ENCODE measurements at places on chromosomes 11 and 22.

GRCh38 chr11:36500315-36500721 is 9.8 kb downstream of the TRAF6 start:
- no peak for DNase-seq

- DNase-seq, result no peak
Measured at GRCh38 chr11:87659807-87660206, 515.4 kb downstream of the RAB38 start.

DNA sequence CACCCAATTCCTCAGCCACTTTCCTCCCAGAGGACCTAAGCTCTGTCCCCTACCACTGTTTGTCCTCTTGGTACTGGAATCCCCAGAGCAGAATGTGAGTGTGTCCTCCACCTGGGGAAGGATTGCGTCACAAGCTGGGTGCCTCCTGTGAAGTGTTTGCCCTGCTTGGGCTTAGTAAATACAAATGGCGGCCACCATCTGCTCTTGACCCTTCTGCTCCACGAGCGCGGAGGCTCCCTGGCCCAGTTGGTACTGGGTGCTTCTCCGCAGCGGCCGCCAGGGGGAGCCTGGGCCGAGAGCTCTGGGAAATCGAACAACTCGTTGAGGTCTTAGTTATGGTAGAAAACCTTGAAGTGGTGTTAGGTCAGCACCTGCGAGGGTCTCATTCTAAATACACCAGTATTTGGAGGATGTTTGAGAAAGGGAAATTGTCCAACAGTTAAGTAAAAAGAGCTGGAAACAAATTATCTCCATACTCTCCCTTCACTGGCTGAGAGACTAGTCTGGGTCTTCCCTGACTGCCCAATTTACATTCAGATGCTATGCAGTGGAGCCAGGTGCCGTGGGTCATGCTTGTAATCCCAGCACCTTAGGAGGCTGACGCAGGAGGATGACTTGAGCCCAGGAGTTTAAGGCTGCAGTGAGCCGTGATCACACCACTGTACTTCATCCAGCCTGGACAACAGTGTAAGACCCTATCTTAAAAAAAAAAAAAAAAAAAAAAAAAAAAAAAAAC is 74.6 kb upstream of the TEAD1 start:
- peak; percentile 52 for DNase-seq

DNA sequence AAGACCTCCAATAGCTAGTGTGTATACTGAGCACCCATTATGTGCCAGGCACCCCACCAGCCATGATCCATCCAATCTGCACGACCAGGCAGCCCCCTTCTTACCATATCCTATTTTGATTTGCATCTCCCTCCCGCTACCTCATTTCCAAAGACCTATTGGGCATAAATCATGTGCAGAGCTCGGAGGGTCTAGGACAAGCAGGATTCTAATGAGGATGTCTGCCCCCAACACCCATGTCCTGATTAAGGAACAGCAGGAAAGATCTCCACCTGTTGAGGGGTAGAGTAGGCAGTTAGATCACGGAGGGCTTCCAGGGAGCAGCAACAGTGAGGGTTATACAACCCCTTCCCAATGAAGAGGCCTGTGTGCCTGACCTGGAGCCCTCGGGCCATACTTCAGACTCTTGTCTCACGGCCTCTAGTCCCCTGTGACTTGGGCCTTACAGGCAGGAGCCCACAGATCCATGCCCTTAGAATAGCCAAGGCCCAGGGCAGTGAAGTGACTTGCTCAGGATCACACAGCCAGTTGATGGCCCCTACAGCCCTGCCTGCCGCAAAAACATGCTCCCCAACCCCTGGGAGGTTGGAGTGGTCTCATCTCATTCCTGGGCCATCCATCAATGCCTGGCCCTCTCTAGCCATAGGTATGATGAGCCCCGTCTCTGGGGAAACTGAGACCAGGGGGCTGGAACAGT is 3.5 kb downstream of the RAB3IL1 start:
- no peak for DNase-seq

- DNase-seq, result no peak
Measured at GRCh38 chr22:25950111-25950510, 208.1 kb downstream of the MYO18B start.
